Stimulated activated CD8-positive, alpha-beta memory T cell treated with anti-CD3 and anti-CD28 coated beads, Interleukin-2, amount 100 ng/mL, for 1 hour (primary cell): ENCODE measurements at places on chromosomes 6 and 20.

DNA sequence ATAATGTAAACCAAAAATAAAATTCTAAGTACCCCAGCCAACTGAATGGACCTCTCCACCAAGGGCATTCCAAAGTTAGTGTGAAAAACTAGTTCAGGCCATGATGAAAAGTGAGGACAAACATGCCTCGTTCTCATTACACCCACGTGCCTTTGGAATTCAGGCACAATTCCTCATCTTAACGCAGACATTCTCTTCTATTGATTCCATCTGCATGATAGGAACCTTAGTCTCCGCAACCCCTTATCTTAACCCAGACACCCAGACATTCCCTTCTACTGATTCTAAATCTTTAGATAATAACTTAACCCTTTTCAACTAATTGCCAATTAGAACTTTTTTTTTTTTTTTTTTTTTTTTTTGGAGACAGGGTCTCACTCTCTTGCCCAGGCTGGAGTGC is 7.6 kb upstream of the SERPINB6 start:
- no peak for DNase-seq

- no peak for DNase-seq
These were observed 38.6 kb upstream of the NOL4L start for GRCh38 chr20:32623667-32624157.

DNA sequence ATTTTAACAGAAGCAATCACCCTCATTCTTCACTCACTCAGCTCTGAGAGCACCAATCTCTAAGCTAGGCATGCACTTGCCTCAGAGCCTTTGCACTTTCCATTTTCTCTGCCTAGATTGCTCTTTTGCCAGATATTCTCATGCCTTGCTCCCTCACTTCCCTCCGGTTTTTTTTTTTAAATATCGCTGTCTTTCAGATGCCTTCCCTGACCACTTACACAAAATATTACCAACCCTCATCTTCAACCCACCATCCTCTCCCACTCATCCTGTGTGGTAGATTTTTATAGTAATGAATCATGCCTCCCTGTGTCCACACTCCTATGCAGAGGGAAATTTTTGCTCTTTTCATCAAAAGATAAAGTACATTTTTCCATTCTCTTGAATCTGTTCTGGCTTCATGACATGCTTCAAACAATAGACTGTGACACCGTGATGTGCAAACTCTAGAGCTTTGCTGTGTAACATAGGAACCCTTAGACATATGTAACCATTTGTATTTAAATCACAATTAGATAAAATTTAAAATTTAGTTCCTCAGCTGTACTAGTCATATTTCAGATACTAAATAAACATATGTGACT is 437.1 kb downstream of the UTRN start:
- DNase-seq = no peak

DNA sequence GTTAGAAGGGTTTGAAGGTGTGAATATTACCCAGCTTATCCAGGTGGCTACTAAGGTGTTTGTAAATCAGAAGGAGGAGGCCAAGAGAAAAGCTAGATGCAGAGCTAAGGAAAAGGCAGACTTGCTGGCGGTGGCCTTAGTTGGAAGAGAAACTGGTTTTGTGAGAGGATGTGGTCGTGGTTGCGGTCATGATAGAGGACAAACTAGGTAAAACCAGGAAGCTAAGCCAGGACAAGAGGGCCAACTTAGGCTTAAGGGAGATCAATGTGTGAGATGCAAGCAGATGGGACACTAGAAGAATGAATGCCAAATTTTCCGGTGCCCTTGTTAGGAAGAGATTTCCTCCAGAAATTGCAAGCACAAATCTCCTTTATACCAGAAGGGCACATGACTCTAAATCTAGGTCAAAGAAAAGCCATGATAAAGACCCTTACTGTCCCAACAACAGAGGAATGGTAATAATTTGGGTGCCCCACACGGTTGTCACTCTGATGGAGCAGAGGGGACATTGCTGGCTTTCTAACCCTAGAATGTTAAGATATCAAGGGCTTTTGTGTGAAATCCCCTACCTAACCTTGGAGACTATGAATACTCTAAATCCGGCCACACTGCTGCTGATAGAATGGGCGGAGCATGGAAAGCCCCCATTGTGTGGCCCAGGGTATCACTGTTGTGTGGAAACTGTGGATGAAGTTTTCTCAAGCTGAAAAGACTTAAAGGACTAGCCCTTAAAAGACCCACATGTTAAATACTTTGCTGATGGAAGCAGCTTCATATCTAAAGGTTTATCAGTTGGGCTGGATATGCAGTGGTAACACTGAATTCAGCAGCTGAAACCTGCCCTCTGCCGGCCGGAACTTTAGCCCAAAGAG is 7.8 kb downstream of the IL22RA2 start:
- DNase-seq = no peak

DNA sequence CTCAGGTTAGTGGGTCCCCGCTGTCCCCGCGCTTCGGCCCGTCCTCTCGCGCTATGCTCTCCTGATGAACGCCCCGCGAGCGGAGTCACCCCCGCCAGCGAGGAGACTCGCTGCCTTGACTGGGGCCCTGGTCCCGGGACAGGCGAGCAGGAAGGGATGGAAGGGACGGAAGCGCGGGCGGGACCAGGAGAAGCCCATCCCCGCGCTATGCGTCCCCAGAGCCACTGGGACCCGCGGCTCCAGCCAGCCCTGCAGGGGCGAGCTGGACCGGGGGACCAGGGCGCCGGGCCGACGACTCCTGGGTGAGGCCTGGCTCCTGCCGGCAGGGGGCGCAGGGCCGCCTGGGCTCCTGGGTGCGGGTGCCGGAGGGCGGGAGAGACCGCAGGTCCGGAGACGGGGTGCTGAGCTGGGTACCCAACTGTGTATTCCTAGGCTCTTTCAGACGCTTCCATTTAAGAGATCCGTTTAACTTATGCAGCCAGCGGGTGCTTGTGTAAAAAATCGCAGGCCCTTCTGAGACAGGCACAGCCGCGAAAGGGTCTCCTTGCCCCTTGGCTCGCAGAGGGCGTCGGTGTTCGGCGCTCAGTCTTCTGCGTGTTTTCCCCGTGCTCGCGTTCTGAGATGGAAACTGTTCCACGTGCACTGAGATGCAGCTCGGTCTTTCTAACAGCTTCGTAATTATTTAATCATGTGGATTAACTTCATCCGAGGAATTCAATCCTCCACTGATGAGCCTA is 580 bp upstream of the SYCP2 start:
- DNase-seq = peak; percentile 59

DNA sequence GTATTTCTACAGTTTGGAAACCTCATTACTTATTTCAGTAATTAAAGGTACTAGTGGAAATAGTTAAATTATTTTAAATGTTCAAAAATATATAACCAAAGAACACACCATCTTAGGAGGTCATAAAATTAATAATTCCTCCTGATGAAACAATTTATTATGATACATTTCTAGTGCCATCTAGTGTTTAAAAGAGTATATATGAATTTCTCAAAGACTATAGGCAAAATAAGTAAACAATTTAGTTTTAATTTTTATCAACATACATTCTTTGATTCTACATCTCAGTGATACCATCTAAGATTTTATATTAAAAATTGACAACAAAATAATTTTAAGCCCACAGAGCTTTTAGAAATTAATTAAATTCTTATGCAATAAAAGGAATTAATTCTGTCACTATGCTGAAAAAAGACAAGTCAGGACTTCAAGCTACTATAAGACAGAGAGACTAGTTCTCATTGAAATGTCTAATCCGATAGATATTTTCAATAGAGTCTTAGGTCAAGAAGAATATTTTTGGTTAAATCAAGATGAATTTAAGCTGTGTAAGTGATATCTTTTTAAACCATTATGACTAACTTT is 107.8 kb upstream of the RNF217 start:
- no peak for DNase-seq

GRCh38 chr6:106112433-106112832 is 26.3 kb downstream of the PRDM1 start:
- no peak for DNase-seq

DNA sequence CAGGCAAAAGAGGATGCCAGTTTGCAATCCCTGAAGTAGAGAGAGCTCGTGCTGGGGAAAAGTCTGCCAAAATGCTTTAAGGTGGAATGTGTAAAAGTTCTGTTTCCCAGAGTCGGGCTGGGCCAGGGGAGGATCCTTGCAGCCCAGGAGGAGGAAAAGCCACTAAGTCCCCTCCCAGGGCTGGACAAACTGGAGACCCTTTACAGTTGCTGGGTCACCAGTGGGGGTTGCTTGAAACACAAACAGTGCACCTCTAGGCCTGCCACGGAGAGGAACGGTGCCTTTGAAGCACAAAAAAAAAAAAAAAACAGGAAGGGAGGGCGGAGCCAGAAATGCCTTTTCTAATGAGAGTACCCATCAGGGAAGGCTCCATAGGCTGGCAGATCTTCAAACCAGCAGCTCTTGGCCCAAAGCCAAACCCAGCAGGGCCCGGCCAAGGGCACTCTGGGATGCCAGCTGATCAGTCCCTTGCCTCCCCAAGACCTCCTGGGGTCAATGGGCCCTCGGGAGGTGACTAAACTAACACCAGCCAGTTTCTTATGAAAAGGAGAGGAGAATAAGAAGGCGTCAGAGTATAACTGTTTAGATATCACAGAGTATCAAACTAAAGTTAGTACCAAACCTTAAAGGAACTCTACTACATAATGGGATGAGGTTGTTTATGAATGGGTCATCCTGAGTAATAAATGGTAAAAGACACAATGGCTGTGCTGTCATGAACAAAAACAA is 23.7 kb downstream of the HLA-A start:
- no peak for DNase-seq

DNA sequence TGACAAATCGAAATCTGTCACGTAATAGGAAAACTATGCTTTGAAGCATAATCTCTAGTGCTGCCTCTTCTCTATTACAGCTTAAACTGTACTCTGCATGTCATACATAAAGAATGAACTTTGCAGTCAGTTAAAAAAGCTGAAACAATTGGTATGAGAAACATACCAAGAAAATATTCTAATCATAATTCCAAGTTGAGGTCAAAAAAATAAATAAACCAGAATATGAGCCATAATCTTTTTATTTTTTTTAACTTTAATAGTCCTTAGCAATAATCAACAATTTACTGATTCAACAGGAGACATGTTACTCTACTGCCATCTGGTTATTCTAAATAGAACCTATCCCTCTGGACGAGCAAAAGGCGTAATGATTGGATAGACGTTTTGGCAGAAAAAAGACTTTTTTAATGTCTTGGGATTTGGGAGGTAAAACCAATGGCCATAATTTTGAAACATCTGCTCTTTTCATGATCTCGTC is 224.4 kb upstream of the FLRT3 start:
- no peak for DNase-seq

DNA sequence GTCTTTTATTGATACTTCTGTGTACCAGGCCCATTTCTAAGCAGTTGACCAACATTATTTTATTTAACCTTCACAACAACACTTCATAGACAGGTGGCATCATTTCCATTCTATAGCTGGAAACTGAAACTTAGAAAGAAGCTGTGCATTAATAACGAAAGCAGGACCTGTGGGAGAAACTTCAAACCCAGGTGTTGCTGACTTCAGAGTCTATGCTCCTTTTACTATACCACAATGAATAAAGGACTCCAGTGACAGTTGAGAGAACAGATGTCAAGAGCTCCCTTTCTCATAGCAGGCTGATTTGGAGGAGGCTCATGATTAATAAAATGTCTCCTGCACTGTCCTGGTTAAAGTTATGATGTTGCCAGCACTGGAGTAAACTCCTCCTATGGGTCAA is 56.6 kb upstream of the POU3F2 start:
- DNase-seq = no peak

DNA sequence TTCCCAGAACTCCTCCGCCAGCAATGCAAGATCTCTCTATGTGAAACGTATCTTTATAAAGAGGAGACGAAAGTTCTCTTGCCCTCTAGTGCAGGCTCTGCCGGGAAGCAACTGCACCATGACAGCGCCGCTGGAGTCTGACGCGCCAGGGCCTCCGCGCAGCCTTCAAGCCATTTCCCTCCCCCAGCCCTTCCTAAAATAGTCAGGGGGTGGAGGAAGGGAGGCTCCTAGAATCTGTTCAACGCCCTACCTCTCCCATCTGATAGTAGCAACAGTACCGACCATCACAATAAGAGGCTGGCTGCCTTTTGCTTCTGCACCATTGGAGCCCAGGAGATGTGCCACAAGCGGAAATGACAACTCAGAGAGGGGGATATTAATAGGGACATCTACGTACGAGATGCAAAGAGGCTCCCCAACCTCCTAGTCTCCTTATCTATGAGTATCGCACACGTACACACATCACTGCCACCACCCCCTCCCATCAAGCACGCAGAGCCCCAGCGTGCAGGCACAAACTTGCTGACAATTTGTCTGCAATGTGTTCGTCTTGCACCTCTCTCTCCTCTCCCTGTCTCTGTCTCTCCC is 1.0 kb downstream of the SYNE1 start:
- DNase-seq = no peak

GRCh38 chr6:1067346-1067745 is 244.6 kb upstream of the FOXQ1 start:
- no peak for DNase-seq

- no peak for DNase-seq
These were observed 38.8 kb upstream of the FOXA2 start for GRCh38 chr20:22623211-22623610.

- no peak for DNase-seq
These were observed 5.2 kb upstream of the C20orf203 start for GRCh38 chr20:32678948-32679347.

DNA sequence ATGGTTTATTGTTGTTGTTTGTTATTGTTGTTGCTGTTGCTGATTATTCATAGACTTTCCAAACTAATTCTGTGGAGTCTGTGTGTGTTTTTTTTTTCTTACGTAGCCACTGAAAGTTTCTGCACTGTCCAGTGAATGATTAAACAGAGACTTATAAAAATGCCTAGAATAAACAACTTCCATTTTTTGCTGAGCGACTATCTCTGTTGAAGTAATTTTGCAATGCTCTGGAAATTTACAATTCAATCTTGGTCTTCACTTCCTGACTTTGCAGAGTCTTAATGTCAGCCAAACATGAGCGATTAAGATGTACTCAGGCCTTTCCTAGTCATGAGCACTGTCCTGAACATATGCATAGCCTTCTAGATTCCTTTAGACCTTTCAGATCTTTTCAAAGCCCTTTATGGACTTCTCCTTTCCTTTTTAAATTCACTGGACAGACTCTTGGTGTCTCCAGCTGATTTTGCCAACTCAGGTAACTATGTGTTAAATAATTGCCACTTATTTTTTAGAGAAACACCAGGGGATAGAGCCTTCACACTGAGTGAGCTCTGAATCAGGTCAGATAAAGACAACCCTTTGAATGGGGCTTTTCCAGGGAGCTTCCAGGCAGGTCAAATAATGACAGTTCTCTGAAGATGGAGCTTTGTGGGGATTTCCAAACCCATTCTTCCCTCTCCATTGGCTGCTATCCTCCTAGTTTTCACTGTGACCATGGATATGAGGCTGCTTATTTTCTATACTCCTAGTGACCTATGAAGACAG is 622.8 kb upstream of the EPHA7 start:
- no peak for DNase-seq

DNA sequence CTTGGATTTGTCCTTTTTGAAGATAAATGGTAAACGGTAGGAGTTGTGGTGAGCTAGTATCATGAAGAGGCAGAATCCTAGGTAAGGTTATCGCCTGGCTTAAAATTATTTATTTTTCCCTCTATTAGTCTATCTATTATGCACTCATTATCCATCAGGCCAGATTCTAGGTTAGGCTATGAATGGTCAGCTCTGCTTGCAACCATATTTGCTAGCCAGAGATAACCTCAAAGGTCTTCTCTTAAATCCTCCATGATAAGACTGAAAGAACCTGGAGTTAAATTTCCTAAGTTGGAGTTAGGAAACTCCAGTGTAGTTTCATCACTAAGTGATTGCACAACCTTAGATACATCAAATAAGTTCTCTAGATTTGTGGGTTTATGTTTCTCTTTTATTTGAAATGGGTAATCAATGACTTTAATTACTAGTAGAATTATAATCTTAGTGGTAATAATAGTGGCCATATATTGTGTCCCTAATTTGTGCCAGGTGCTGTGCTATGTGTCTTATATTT is 302.1 kb upstream of the RUNX2 start:
- no peak for DNase-seq

GRCh38 chr6:69861986-69862385 is 4.4 kb upstream of the COL19A1 start:
- DNase-seq = no peak
